ENCODE measurements at places on chromosomes 6 and 20.

DNA sequence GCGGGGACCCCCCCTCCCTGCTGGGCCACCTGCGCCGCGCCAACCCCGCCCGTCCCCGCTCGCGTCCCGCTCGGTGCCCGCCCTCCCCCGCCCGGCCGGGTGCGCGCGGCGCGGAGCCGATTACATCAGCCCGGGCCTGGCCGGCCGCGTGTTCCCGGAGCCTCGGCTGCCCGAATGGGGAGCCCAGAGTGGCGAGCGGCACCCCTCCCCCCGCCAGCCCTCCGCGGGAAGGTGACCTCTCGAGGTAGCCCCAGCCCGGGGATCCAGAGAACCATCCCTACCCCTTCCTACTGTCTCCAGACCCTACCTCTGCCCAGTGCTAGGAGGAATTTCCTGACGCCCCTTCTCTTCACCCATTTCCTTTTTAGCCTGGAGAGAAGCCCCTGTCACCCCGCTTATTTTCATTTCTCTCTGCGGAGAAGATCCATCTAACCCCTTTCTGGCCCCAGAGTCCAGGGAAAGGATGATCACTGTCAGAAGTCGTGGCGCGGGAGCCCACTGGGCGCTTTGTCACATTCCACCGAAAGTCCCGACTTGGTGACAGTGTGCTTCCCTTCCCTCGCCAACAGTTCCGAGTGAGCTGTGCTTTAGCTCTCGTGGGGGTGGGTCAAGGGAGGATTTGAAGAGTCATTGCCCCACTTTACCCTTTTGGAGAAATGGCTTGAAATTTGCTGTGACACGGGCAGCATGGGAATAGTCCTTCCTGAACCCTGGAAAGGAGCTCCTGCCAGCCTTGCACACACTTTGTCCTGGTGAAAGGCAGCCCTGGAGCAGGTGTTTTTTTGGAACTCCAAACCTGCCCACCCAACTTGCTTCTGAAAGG lies 2.1 kb downstream of the VEGFA start:
- DNase-seq: no peak

- no peak for DNase-seq
Observed at GRCh38 chr6:2784061-2784460, 18.9 kb downstream of the WRNIP1 start.

DNA sequence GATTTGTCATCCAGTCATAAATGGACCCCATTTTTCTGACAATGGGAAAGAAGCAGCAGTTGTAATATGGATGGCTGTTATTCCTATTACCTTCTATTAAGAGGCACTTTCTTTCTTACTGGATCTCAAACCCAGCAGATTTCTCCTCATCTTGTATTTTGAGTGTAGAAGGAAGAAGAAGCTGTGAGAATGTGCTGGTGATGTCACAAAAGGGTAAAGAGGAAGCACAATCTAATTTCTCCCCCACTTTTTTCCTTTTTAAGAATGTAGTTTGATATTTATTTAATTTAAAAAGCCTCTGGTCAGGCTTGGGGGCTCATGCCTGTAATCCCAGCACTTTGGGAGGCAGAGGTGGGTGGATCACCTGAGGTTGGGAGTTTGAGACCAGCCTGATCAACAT lies 100.0 kb upstream of the JARID2 start:
- no peak for DNase-seq

DNA sequence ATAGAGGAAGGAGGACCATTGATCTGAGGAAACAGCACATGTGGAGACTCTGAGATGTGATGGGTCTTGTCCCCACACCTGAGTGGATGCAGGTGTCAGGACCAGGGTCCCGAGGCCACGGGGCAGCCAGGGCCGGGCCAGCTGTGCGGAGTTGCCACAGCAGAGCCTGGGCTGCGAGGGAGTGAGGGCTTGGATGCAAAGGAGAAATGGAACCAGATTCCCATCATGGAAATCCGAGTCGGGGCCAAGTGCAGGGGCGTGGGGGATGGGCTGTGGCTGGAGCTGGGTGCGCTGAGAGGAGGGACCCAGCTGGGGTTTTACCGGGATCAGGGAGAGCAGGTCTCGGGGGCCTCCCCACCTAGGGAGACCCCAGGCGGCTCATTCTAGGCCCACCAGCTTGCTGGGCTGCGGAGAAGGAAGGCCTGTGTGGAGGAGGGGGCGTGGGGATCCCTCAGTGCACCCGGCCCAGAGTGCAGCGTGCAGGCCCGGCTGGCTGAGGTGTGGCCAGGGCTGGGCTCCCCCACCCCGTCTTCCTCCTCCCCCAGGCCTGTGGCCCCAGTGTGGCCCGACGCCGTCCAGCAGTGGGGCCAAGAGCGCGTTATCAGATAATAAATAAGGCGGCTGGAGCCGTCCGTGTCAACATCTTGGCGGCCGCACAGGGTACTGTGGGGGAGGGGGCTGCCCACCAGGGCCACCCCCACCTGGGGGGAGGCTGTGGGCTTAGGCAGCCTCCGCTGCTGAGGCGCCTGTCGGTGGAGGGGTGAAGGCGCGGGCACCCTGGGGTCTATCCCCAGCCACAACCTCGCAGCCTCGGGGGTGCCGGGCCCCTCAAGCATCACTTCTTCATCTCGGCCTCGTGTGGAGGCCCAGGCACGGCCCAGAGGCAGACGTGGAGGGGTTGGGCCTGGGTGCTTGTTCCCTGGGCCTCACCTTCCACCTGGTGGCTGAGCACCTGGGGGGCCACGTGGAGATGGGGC lies 17.2 kb downstream of the GATA5 start:
- no peak for DNase-seq

DNA sequence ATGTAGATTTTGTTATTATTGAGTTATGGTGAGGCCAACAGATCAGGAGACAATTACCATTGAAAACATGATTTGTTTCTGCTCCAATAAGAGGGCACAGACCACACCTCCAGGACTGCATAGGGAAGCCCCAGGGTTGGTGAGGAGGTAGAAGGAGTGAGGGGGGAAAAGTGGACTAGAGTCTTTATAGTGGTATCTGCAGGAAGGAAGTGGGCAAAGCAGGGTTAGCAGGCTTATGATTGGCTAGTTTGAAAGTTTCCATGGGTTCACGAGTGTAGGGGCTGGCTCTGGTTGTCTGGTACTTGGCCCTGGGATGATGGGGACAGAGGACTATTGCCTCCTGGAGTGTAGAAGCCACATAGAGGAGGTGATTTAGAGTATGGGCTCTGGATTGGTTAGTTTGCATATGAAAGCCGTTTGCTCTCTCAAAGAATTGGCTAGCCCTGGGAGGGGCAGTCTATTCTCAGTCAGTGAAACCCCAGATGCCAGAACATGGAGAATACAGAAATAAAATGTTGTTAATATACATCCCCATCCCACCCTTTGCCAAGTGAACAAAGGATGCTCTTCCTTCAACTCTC lies 156.6 kb downstream of the KLHL32 start:
- DNase-seq: no peak

- no peak for DNase-seq
Observed at GRCh38 chr6:130158056-130158455, 64.7 kb downstream of the SAMD3 start.
